Type B pancreatic cell (in vitro differentiated cells): ENCODE measurements at places on chromosomes 2 and 18.

DNA sequence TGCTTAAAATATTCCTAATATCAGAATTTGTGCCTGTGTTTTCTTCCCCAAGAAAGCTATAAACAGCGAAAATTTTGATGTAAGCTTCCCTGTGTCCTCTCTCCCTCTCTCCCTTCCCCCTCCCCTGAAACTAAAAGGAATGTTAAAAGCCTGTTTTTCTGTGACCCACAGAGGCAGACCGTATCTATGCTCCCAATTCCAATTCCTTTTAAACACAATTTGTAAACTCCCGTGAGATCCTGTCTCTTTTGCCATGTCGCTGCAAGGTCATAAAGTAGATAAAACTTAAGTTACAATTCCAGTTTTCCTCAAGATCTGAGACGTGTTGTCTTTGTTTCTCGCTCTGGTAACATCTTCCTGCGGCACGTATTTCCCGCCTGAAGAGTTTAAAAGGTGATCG lies 23.3 kb downstream of the SKA1 start:
- no peak for DNase-seq

- no peak for DNase-seq
These were observed 96.3 kb upstream of the DNMT3A start for GRCh38 chr2:25437881-25438662.

DNA sequence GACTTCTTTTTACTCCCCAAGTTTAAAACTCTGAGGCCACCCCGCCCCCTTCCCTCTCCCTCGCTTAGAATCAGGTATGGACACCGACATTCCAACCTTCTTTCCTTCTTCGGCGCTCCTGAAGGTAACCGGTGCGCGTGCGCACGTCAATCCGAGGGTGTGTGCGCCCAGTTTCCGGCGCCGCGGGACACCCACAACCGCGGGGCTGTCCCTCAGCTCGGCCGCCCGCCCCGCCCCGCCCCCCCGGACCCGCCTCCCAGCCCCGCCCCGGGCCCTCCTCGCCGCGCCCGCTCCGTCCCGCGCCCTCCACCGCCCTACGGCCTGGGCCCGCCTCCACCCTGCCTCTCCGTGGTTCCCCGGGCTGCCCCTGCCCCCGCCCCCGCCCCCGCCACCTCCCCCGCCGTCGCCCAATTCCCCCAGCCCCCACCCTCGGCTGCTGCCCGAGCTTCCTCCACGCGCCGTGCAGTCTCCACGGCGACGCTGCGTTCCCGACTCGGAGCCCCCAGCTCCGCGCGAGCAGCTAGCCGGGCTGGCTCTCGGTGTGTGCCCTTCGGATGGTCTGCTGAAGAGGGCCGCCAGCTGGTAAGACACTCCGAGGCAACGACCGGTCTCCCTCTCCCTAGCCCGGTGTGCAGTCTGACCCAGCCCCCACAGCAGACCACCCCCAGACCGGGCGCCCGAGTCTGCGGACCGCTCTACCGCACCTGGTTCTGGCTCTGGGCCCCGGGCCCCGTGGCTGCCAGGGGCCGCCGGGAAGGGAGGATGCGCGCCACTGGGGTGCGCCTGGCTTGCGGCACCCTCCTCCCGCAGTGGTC lies 635 bp downstream of the ERICH2 start:
- peak; percentile 77 for DNase-seq

DNA sequence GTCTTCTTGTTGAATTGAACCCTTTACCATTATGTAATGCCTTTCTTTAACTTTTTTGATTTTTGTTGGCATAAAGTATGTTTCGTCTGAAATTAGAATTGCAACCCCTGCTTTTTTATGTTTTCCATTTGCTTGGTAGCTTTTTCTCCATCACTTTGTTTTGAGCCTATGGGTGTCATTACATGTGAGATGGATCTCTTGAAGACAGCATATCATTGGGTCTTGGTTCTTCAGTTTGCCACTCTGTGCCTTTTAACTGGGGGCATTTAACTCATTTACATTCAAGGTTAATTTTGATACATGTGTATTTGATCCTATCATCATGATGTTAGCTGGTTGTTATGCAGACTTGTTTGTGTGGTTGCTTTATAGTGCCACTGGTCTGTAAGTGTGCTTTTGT lies 489.4 kb upstream of the TNP1 start:
- no peak for DNase-seq

GRCh38 chr2:69741575-69742321 lies at the start of gene ANXA4:
Gene ANXA4, plus strand, starts transcription at chr2:69742134. Its CDS starts 39,432 bp downstream, at chr2:69781566.
- DNase-seq: peak; percentile 80

DNA sequence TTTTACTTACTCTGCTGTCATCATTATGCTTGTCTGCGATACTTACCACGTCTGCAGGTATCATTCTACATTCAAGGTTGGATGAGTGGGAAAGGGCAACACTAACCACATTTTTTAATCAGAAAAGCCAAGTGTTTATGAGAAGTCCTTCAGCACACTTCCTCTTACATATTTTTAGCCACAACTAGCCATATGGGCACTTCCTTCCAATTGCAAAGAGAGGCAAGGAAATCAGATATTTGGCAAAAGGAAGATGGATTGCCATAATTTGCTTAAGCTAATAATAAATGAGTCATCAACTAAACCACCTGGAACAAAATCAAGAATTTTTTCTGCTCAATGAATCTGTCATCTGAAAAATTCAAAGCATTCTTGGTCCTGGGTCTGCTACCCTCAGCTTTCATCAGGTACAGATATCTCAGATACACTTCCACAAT lies 16.7 kb upstream of the MRO start:
- DNase-seq: no peak

DNA sequence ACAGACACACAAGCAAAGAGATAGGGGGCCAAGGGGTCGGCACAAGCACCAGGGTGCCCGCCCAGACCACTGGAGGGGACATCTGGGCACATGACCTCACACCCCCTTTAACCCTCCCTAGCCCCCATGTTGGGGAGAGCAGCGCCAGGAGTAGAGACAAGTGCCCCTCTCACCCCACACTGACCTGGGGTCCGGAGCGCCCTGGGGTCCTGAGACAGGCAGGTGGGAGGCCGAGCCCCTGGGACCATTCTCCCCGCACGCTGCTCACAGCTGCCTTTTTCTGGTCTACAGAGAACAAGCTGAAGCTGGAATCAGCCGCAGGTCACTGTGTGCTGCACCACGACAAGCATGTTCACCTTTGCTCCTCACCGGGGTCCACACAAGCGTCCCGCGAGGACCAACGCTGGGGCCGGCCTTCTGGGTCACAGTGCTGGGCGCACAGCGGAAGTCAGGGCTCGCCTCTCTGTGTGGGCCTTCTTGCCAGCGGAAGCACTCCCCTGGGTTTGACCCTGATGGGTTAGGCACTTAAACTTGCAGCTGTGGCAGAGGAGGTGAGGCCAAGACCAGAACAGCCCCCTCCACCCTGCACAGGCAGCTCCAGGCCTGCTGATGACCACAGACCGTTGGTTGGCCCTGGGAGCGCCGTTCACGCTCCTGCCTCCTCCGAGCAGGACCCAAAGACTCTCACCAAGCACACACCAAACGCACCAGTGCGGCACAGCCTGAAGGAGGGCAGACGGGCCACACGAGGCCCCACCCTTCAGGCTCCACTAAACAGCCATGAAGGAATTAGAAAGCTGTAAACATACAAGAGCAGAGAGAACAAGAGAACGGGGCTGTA lies 275.3 kb downstream of the EIPR1 start:
- no peak for DNase-seq

DNA sequence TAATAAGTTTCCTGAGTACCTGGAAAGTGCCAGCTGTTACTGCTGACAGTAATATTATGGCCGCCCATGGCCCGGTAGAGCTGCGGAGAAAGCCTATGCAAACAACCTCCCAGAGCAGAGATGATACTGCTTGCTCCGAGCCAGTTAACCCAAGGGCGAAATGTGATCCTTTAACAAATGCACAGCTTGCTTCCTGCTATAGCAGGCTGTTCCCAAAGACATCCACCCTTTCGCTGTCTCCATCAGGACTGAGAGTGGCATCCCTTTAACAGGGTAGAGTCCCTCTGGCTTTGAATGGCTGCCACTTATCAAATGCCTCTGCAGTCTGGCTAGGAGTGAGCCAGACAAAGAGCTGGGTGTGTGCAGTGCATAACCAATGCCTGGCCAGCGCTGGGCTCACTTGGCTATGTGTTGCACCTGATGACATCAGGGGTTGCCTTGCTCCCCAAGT lies 69.7 kb upstream of the DAPL1 start:
- DNase-seq: no peak

DNA sequence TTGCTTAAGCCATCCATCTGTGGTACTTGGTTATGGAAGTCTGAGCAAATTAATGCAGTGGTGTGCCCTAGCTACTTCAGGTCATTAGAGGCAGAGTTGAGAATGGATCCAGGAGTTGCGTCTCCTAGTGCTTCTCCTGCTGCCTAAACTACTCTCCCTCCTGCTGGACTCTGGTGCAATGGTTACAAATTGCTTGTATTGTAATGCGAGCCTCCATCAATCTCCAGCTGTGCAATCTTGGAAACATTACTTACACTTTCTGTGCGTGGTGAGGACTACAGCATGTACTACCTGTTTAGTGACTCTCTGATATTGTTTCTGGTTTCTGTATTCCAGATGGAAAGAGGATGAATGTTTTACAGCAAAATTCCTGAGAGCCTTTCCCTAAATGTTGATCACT lies 119.0 kb upstream of the CYRIA start:
- DNase-seq: no peak

DNA sequence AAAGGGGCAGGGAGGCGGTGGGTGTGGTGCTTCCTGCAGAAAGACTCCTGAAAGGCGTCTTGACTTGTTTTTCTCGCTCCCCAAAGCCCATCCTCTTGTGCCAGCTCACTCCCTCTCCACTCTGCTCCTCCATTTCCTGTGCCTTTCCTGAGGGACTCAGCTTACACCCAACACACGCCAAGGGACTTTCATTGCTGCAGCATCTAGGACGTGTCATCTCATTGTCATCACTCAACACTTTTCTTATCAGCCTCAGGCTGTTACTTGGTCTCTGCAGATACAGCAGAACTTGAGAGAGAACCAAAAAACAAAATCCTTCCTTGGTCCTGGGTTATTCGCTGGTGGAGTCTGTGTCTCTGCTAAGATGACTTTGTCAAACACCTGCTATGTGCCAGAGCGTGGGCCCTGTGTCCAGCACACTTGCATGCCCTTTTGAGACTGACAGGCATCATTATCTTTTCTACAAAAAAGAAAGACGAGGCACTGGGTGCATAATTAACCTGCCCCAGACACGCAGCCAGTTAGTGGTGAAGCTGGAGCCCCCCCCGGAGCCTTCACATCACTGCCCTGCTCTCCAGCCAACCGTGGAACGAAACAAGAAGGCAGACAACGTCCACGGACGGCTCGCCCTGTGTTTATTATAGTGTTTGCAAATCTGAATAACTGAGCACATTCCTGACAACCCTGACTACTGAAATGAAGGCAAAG lies 261.7 kb upstream of the HDAC4 start:
- no peak for DNase-seq

DNA sequence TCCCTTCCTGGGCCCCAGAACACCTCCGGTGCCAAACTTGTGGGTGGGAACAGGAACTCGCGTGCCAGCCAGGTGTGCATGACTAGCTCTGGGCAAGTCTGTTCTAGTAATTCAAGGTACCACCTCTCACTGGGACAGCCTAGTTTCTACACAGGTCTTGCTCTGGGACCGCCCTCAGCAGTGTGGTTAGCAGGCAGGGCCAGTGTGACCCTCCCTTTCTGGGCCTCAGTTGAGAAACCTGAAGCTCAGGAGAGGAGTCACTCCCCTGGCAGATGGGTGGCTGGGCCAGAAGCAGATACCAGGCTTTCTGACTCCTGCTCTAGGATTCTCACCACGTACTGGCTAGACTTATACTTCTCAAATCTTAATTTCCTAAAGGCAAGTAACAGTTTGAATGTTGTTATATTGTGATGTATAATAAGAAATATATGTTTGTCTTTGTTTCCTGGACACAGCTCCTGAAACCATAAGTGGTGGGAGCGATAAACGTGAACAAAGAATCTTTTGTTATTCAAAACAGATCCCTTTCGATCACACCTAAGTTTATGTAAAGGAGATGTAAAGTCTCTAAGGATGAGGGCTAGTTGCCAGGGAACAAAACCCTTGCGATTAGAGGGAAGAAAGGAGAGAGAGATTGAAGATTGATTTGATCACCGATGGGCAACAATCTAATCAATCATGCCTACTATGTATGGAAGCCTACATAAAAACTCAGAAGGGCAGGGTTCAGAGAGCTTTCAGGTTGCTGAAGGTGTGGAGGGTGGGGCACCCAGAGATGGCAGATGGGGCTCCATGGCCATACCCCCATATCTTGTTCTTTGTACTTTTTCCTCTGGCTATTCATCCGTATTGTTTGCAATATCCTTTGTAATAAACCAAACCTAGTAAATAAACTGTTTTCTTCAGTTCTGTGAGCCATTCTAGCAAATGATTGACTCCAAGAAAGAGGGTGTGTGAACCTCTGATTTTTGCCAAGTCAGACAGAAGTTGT lies 952 bp upstream of the UGT1A6 start:
- no peak for DNase-seq

GRCh38 chr2:194363295-194363694 lies 1293.7 kb upstream of the SLC39A10 start:
- no peak for DNase-seq

DNA sequence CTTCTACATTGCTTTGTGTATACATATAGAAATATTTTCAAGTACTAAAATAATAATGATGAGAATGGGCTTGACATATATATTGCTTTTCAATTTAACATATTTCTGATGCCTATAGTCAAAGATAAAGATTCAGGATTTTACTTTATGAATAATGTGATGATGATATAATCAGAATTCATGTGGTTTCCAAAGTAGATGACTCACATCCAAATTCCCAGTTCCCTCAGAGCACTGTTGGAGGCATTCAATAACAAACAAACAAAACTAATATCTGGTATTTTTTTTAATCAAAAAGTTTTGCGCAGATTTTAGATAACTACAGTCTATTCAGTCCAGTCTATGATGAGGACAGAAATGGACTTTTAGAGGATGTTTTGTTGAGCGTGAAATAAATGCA lies 2094.5 kb upstream of the CELF4 start:
- DNase-seq: no peak

- no peak for DNase-seq
These were observed 18.6 kb downstream of the TMEM182 start for GRCh38 chr2:102780467-102780866.

DNA sequence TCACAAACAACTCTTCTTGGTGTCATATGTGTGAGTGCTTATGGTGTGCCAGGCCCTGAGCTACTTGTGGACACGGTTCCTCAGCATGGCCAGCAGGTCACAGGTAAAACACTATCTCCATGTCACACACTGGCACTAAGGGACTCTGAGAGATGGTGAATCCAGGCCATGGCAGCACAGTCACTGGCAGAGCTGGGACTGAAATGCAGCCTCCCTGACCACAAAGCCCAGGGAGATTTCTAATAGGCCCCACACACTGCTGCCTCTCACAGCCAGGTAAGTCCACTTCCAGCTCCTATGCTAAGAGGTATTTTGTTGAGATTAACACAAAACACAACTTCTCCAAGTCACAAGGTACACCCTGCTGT lies 92.0 kb downstream of the ACTR2 start:
- no peak for DNase-seq
